Fibroblast of gingiva (primary cell): ENCODE measurements at places on chromosomes 3 and 15.

DNA sequence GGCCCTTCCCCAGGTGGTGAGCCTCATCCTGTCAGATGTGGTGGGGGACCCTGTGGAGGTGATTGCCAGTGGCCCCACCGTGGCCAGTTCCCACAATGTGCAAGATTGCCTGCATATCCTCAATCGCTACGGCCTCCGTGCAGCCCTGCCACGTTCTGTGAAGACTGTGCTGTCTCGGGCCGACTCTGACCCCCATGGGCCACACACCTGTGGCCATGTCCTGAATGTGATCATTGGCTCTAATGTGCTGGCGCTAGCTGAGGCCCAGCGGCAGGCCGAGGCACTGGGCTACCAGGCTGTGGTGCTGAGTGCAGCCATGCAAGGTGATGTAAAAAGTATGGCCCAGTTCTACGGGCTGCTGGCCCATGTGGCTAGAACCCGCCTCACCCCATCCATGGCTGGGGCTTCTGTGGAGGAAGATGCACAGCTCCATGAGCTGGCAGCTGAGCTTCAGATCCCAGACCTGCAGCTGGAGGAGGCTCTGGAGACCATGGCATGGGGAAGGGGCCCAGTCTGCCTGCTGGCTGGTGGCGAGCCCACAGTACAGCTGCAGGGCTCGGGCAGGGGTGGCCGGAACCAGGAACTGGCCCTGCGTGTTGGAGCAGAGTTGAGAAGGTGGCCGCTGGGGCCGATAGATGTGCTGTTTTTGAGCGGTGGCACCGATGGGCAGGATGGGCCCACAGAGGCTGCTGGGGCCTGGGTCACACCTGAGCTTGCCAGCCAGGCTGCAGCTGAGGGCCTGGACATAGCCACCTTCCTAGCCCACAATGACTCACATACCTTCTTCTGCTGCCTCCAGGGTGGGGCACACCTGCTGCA is 4.8 kb downstream of the GLYCTK start:
- DNase-seq, result no peak

DNA sequence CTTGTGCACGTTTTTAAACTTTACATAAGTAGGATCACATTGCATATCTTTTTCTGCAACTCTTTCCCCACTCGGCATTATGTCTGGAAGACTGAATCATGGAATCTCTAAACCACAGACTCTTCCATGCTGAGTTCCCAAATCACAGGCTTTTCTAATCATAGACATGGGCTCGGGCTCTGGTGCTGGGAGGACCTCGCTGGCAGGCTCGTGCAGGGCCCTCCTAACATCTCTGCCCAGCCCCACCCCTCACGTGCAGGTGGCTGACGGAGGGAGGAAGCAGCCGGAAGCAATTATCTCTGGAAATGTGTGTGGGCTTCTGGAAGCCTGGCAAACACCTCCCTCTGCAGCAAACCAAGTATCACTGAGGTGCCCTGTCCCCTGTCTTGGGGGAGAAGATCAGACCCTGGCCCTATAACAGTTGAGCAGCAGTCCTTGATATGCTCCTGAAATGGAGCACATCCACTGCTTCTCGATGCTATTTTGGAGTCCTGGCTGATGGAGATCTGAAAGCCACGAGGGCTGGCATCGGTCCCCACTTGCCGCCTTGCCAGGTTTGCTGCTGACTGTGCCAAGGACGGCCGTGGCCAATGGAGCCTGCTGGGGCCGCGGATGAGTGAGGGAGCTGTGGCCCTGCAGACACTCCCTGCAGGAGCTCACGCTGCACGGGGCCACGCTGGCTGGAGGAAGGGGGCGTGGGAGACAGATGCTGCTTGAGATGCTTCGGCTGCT is 4.4 kb upstream of the IQSEC1 start:
- peak; percentile 13 for DNase-seq

- no peak for DNase-seq
Observed at GRCh38 chr3:12120374-12121140, 38.2 kb downstream of the TIMP4 start.

GRCh38 chr15:28891588-28891987 is 5.8 kb downstream of the APBA2 start:
- DNase-seq, result no peak

GRCh38 chr3:29695201-29695600 is 414.3 kb downstream of the RBMS3 start:
- DNase-seq, result no peak

DNA sequence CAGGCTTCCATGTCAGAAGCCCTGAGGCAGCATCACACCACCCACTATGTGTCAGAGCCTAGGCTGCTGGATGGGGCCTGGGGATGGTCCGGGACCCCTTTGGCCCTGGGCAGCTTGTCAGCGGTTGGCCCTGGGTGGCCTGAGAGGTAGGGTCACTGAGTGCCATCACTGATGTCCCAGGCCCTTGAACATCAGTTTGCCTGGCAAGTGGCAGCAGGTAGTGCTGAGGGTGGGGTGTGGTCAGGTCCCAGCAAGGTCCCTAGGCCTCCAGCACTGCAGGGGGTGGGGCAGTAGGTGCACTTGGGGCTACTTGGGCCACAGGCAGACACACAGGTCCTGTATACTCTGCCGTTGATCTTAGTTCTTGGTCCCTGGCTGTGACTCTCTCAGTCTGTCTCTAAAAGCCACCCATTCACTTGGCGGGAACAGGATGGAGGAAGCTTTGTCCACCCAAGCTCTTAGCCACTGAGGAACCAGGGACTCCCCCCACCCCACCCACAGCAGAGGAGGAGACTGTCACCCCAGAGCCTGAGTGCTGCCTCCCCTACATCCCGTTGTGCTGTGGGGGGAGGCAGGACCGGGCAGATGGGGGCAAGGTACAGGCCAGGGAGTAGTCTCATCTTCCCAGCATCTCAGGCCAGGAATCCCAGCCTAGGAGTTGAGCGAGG is 5.8 kb downstream of the GNAI2 start:
- no peak for DNase-seq

DNA sequence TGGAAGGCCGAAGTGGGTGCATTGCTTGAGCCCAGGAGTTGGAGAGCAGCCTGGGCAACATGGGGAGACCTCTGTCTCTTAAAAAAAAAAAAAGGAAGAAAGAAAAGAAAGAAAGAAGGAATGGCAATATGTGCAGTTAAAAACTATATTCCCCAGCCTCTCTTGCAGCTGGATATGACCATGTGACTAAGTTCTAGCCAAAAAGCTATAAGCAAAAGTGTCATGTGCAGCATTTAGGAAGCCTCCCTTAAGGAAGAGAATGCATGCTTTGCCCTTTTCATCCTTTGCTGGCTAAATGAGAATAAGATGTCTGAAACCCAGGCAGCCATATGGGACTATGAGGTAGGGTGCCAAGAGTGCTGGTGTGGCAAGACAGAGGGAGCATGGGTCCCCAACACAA is 21.8 kb downstream of the CYP19A1 start:
- DNase-seq, result no peak
